ENCODE measurements at places on chromosomes 12 and 14.

- no peak for DNase-seq
Observed at GRCh38 chr12:43015090-43015737, 425.7 kb upstream of the PRICKLE1 start.

DNA sequence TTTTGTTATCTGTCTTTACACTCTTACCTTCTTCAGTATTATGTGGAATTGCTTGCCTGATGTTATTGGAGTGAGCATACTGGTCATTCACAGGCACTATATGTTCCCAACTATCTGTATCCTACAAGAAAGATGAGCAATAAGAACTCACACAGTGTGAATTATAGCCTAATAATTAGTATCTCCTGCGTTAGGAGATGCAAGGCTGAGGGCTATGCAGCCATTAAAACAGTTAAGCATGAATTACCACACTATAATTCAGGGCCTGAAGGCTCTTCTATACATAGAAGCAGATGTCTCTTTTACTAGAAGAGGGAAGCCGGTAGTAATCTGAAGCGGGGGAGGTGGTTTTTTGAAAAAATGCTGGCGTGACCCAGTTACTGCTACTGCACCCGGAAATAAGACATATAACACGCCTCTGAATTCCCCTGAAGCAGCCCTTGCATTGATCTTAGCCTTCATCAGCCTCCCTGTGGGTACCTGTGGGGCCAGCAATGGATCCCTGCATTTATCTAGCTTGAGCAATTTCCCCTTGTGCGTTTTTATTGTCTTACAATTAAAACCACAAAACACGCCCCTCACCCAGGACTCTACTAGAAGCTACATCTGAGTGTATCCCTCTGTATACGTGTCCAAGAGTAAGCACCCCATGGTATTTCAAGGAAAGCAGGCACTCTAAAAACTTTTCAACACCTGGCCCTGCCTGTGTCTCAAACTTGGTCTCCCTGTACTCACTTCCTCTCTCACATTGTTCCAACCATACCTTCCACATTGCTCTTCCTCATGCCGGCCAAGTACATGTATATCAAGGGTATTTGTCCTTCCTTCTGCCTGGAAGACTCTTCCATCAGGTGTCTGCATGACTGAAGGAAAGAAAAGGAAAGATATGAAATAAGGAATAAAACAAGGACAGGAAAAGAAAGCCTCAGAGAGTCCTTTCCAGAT is 210.9 kb upstream of the ARID2 start:
- peak; percentile 33 for DNase-seq

GRCh38 chr14:35637851-35638250 is 103.9 kb downstream of the INSM2 start:
- no peak for DNase-seq

DNA sequence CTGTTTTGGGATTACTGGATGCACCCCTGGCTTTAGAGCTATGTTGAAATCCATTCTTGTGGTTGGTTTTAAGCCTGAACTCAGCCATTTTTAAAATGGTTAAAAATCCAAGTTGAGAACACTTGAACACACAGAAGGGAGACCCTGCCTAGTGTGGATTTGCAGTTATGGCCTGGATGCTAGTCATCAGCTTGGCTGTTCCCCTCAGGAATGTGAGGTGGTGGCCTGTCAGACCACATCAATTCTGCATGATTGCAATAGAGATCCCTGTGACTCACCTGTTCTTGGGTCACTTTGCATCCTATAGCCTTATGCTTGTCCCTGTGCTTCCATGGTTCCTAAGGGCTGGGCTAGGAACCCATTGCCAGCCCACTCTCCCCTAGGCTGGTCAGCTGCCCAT is 454.1 kb downstream of the ATP23 start:
- DNase-seq = no peak

GRCh38 chr14:104086661-104087461 is 1.4 kb downstream of the ASPG start:
- no peak for DNase-seq

DNA sequence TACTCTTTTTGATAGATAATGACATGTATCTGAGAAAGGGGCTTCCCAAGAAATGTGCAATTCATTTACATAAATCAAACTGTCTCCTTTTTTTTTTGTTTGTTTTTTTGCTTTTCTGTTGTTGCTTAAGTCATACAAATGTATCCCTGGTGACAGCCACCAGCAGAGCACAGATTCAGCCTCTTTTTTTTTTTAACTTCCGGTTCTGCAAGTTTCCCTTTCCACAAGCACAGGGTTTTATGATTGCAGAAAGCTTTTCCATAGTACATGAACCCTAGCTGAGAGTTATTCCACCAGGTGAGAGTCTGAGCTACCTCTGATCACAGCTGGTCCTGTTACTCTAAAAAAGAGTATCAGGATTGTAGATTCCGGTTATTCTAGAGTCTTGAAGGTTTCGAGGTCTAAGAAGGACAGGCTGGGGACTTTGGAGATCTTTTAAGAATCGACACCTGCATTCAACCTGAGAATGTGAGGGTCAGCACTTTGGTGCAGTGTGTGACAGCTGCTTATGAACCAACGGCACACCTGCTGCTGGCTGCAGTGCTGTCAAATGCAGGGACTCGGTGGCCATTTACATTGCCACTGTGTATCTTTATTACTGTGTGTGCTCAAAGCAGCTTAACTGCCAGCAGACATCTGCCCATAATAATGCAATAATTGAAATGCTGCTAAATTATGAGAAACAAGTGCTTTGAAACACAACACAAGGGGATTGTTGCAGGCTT is 551.7 kb downstream of the NRXN3 start:
- DNase-seq = no peak

GRCh38 chr14:20305265-20306078 is at the start of gene TTC5:
Gene TTC5 (minus strand): TSS chr14:20305951. CDS start chr14:20305937, 14 bp downstream.
- DNase-seq = peak; percentile 86
